Umbilical cord (tissue), 2 donors: ENCODE measurements at places on chromosomes 3 and 15.

DNA sequence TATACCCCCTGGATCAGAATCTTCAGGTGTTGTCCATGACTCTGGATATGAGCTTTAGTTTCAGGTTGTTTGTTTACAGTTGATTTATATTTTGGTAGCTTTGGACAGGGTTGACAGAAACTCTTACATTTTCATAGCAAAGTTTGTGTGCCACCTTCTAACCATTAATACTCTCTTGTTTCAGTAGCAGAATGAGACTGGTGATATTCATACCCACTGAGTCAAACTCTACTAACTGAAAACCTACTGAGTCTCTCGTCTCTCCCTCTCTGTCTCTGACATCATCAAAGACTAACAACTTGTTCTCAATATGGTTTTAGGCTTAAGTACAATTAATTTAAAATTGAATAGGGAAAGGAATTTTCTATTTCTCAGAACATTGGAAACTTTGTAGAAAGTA lies 282.3 kb downstream of the CNTN6 start:
- no peak for DNase-seq

- DNase-seq: no peak
Observed at GRCh38 chr3:16199769-16200168, 25.3 kb downstream of the GALNT15 start.

GRCh38 chr15:87268675-87269074 lies 987.9 kb downstream of the NTRK3 start:
- no peak for DNase-seq

DNA sequence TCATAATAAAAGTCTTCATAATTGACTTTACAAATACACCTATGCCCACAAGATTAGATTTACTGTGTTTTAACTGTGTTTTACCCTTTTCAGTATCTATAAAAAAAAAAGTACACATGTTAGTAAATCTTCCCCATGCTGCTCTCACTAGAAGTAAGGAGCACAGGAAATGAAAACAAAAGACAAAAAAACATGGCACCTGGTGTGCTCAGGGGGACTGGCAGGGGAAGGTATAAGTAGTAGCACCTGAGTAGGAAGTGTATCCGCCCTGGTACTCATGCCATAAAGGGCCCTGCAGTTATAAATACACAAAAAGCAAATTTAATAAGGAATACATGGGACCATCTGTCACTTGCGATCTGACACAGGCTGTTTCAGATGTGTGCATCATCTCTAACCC lies 8.9 kb upstream of the ALDH1A2 start:
- DNase-seq: no peak

GRCh38 chr15:56744701-56745683 lies 11.7 kb upstream of the ZNF280D start:
- no peak for DNase-seq

DNA sequence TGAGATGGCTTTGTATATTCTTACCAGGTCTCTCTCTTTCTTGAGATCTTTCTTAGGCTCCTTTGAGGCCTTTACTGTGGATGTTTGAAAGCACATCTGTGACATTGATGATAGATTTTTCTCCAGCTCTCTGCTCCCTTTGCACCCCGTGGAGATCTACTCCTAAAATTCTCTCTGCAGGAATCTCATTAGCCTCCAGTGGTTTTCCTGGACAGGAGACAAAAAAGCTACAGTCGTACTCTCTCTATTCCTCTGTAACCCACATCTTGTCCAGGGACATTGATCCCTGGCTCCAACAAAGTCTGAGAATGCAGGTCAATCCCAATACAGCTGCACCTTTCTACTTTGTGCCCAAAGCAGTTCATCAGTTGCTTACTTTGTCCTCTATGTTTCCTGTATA lies 68.2 kb downstream of the RBMS3 start:
- no peak for DNase-seq

- DNase-seq: no peak
Observed at GRCh38 chr3:152902141-152902669, 67.3 kb downstream of the P2RY1 start.

DNA sequence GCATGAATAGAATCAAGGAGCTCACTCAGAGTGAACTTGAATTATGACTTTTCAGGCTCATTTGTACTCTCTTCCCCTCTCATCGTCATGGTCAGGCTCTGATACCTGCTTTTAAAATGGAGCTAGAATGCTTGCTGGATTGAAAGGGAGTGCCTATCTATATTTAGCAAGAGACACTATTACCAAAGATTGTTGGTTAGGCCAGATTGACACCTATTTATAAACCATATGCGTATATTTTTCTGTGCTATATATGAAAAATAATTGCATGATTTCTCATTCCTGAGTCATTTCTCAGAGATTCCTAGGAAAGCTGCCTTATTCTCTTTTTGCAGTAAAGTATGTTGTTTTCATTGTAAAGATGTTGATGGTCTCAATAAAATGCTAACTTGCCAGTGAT lies 9.6 kb downstream of the CCNDBP1 start:
- DNase-seq: no peak

DNA sequence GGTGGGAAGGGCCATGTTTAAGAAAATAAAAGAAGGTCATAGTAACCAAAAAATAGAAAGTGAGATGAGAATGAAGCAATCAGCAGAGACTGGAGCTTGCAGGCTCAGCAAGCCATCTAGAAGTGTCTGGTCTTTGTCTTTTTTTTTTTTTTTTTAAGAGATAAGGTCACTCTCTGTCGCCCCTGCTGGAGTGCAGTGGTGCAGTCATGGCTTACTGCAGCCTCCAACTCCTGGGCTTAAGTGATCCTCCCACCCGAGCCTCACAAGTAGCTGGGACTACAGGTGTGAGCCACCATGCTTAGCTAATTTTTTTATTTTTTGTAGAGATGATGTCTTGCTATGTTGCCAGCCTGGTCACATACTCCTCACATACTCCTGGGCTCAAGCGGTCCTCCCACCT lies 36.2 kb downstream of the GXYLT2 start:
- DNase-seq: no peak

DNA sequence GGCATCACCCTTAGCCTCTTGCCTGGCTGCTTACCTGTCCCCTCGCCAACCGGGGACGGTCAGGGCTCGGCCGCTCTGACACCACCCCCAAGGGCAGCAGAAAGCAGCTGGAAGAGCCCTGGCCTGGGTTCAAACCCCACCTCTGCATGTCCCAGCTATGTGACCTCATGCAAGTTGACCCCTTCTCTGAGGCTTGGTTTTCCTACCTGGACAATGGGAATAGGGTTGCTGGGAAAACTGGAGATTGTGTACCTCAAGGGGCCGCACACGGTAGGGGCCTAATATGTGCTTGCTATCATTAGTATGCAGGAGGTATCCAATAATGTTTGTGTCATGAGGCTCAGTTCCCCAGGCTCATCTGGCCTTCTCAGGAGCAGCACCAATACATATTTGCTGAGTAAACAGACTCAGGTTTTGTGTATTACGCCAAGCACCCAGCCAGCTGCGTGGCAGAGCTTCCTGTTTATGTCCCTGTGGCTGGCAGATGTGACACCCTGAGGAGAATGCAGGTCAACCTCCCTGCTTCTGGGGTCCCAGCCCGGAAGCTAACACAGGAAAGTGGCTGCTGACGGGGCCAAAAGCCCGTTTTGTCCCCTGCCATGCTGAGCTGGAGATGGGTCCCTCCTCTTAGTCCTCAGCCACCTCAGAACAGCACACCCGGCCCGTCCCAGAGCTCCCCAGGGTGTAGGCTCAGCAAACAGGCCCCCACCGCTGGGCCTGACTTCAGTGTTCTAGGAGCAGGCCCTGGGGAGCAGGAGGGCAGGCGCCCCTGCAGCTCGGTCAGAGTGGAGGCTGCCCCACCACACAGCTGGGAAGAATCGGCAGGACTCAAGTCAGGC lies 29.7 kb downstream of the PLXND1 start:
- DNase-seq: peak; percentile 35

GRCh38 chr3:55014081-55014480 lies 86.2 kb upstream of the LRTM1 start:
- no peak for DNase-seq

DNA sequence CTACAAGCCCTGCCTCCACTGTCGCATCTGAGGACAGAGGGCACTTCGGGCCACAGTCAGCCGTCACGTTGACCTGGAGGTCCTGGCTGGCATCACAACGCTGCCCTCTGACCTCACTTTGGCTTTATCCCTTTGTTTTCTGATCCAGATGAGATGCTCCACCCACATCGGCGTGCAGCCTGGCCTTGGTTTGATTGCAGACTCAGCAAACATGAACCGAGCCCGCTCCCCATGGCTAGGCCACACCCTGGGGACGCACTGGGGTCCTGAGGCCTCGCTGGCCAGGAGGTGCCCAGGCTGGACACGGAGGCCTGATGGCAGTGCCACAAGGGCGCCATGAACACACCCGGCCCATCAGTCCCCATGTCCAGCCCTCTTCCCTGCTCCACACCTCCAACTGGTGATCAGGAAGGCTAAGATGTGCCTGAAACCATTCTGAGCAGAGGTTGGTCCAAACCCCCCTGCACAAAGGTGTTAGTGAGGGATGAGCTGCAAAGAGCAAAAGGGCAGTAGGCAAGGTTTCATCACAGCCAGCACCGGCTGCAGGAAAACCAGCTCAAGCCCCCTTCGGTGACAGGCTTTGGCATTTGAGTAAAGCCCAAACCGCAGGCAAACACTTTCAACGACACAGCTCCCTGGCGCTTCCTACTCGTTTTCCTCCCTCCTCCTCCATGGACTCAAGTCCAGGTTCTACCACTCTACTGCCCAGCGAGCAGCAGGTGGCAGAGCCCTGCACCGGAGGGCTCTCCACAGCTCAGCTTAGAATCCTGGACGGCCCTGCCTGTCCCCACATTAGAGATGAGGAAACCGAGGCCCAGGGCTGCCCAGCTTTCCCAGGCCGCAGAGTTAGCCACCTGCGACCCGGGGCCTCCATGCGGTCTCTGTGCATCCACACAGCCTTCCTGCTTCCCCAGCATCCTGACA lies 165.8 kb downstream of the NUP210 start:
- DNase-seq: no peak

- peak; percentile 27 for DNase-seq
Observed at GRCh38 chr3:148077318-148077923, 620.3 kb upstream of the AGTR1 start.

DNA sequence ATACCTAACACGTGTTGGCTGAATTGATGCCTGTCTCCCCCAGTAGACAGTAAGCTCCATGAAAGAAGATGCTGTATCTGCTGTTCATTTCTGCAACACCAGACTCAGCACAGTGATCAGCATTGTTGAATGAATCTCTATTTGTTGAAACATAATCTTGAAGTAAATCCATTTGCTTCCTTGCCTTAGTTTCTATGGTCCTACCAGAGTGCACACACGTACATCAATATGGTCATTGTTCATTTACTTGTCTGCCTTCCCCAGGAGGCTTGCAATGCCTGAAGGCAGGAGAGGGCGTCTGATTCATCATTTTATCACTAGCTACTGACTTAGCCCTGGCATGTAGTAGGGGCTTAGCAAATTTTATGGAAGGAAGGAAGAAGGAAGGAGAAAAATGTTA lies 19.2 kb downstream of the RBP2 start:
- DNase-seq: no peak

GRCh38 chr15:73710321-73710720 lies 26.1 kb downstream of the CD276 start:
- DNase-seq: no peak

DNA sequence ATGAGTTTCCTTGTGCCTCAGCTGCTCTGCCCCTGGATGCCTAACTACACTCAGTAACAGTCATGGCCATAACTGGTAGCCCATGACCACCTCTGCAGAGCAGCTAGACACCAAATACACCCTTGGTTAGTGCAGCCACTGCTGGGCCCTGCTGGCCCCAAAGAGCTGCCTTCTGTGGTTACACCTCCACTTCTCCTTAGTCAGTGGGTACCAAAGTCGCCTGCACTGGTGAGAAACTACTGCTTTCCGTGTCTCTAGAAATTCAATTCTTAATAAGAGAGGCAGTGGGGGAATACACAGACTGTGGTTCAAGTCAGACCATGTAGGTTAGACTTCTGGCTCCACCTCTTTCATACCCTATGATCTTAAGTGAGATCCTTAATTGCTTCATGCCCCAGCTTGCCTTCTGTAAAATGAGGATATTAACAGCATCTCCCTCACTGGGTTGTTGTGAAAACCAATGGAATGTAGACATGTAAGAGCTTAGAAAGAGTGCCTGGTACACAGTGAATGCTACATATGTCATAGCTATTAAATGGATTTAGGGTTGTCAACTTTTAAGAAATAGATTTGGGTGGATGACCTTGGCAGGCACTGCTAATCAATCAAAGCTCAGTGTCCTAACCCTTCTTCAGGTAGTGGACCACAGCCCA lies 18.2 kb downstream of the HEG1 start:
- DNase-seq: no peak

DNA sequence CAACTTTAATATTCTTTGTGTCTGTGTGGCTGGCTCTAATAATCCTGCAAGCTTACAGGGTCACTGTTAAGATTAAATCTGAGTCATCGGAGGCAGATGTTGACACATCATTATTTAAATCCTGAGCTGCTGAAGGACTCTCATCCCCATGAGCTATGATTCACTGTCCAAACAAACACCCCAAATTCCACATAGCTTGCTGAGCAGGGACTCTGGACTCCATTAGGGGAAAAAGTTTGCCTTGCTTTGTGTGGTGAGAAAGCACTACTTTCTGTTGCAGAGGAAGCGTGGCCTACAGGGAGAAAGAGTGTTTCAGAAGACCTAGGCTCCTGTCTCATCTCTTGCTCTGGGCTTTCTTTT lies 213.7 kb downstream of the PDCD6IP start:
- DNase-seq: peak; percentile 88

- no peak for DNase-seq
Observed at GRCh38 chr3:124514683-124515082, 215.6 kb upstream of the UMPS start.

- DNase-seq: no peak
Observed at GRCh38 chr15:96422125-96422524, 91.6 kb downstream of the NR2F2 start.

- DNase-seq: no peak
Observed at GRCh38 chr3:56654460-56654859, 28.6 kb downstream of the TASOR start.

DNA sequence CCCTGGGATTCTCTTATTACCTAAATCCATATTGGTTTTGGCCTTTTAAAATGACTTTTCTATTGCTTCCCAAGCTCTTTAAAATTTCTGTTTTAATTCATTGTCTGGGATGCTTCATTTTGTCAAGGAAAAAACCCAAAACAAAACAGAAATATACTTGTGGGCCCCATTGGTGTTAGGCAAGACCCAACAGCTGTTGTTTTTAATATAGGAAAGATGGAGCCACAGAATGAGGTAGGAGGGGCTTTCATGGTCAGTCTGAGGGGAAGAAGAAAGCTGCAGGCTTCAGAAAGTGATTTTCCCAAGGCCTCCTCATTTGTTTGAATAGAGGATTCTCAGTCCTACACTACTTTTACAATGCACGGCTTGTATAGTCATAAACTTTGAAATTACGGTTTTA lies 180.5 kb downstream of the MCTP2 start:
- no peak for DNase-seq

GRCh38 chr3:51955175-51955892 lies at the start of gene GPR62:
Gene GPR62 (plus strand): TSS chr3:51955381. CDS start chr3:51955653, 272 bp downstream.
- no peak for DNase-seq
